ENCODE measurements at places on chromosomes 5 and 9.
A peak's percentile ranks its signal among the peaks of the same experiment; 100 is the strongest.

GRCh38 chr9:15499139-15499538, 11.6 kb downstream of the PSIP1 start:
- no peak for DNase-seq

- no peak for DNase-seq
These were observed 58.1 kb downstream of the CDO1 start for GRCh38 chr5:115758356-115758755.

GRCh38 chr9:71648453-71648852, 119.9 kb downstream of the CEMIP2 start:
- no peak for DNase-seq

DNA sequence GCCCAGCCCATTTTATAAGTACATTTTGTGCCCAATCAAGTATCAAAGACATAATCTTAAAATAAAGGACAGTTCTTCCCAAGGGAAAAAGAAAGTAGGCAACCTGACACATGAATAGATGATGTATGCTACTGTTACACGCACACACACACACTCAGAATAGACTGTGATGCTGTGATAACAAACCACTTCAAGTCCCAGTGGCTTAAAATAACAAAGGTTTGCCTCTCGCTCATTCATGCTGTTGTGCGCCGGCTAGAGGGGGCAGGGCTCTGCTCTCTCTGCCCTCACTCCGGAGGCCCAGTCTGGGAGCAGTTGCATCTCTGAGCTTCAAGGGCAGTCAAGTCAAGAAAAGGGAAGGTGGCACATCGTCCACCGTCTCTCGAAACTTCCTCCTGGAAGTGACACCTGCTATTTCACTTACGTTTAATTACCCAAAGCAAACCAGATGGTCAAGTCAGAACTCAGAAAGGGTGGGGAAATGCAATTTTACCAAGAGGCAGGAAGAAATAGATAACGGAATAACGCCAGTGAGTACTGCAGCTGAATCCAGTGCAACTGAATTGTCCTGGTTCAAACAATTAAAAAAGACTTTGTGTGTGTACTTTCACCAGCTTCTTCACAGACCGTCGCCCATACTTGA, 43.3 kb downstream of the ANKRD33B start:
- DNase-seq, result no peak

DNA sequence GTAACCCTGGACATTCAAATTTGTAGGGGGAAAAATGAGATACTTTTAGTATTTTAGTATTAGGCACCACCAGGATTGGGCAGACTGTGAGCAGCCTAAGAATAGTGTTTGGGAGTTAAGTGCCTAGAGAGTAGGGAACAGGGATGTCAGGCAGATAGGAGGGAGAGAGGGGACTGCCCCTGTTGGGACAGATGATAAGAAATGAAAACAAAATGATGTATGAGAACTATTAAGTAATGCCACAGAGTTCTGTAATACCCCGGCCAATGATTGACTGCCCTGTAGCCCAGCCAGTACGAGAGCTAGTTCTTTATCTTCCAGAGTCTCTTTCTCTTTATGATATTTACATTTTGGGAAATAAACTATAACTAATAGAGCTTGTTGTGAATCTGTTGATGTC, 24.4 kb downstream of the ARHGAP26 start:
- no peak for DNase-seq

- no peak for DNase-seq
These were observed 52.1 kb upstream of the TYRP1 start for GRCh38 chr9:12640866-12641636.

DNA sequence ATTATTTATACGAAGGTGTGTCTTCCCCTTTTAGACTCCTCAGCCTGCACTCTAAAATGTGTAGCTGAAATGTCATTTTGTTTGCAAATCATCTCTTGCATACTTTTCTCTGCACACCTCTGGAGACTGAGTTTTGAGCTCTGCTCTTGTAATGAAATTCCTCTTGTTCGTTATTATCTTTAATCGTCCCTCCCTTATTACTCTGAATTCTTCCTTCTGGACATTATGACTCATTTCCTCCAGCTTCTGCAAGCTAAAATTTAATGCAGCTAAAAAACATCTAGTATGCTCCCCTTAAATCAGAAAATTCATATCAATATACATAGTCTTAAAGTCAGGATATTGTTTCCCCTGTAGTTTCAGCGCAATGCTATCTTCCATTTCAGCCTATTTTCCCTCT, 13.5 kb downstream of the ISL1 start:
- no peak for DNase-seq

DNA sequence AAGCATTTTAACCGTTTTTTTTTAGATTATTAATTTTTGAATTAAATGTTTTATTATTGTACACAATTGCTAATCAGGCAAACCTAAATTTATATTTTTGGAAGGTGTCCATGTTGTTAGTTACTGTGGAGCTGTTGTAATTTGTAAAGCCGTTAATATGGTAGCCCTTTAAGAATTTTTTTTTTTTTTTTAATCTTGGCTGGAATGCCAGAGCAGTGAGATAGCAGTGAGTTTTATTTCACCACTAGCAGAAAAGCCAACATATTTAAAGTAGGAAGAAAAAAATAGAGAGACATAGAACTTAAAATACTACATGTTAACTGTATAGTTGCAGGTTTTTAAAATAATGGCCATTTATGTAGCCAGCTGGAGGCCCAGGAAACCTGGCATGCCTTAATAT, 35.3 kb upstream of the RNF20 start:
- DNase-seq, result no peak

- no peak for DNase-seq
These were observed 19.9 kb downstream of the MED10 start for GRCh38 chr5:6358434-6358820.

- no peak for DNase-seq
These were observed 148.2 kb downstream of the SMARCA2 start for GRCh38 chr9:2163231-2163885.

DNA sequence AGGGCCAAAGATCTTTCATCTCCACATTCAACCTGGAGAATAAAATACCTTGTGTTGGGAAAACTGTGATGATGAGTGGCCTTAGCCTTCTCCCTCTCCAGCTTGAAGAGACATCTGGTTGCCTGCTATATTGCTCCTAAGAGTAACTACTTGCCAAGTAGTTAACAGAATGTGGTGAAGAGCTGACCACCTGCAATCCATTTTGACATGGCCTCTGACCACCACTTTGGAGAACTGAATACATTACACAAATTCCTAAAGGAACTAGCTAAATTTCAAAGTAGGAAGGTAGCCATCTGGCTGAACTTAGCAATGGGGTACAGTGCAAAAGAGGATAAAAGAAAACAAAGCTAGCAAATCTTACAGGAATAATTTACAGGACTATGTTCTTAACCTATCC, 7.2 kb downstream of the TBCA start:
- DNase-seq, result no peak

GRCh38 chr5:40355846-40356245, 323.9 kb upstream of the PTGER4 start:
- no peak for DNase-seq

DNA sequence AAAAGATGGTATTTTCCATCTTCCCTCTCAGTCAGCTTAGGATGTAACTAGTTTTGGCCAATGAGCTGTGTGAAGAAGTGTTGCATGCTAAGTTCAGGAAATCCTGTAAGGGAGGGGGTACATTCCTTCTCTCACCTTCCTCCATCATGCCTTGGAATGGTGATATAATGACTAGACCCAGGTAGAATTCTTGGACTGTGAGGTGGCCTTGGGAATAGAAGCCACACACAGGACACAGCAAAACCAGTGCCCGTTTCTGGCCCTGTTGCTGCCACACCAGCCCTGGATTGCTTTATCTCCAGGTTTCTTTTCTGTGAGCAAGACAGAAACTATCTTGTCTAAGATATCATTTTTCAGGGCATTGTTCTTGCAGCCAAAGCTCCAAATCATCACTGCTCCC, 10.5 kb upstream of the ZNF354A start:
- DNase-seq, result no peak

GRCh38 chr9:129595903-129596540, 24.9 kb downstream of the C9orf50 start:
- DNase-seq, result no peak

GRCh38 chr5:96648593-96648992, 13.6 kb upstream of the CAST start:
- DNase-seq, result no peak

DNA sequence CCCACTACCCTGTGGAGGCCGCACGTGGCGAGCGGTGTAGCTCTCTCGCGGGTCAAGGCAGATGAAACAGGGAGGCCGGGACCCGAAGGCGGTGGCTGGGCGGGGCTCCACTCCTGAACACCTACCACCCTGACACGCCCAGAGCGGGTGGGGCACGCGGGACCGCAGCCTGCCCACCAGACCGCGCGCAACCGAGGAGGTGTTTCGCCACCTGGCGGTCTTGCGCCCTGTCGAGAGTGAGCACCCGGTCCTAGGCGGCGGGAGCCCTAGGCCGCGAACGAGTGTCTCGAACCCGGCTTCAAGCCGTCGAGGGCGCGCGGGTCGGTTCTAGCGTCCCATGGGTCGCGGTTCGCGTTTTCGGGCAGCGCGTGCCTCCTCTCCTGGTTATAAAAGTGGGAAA, 2.2 kb upstream of the EXOSC3 start:
- no peak for DNase-seq

DNA sequence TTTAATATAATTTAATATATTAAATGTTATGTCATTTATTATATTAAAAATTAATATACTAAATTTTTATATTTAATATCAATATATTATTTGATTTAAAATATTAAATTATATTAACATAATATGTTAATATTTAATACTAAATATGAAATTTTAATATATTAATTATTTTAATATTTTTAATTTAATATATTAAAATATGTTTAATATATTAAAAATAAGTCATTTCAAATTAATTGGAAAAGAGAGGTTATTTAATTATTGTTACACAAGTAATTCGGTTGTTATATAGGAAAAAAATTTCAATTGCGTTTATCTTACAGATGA, 114.2 kb downstream of the LIFR start:
- DNase-seq, result no peak

- no peak for DNase-seq
These were observed 39.7 kb upstream of the SLC25A51 start for GRCh38 chr9:37943345-37944265.

GRCh38 chr9:86445671-86446070, 91.5 kb upstream of the TUT7 start:
- DNase-seq, result no peak

GRCh38 chr9:137811283-137811870, 66.2 kb upstream of the CACNA1B start:
- DNase-seq, result no peak

DNA sequence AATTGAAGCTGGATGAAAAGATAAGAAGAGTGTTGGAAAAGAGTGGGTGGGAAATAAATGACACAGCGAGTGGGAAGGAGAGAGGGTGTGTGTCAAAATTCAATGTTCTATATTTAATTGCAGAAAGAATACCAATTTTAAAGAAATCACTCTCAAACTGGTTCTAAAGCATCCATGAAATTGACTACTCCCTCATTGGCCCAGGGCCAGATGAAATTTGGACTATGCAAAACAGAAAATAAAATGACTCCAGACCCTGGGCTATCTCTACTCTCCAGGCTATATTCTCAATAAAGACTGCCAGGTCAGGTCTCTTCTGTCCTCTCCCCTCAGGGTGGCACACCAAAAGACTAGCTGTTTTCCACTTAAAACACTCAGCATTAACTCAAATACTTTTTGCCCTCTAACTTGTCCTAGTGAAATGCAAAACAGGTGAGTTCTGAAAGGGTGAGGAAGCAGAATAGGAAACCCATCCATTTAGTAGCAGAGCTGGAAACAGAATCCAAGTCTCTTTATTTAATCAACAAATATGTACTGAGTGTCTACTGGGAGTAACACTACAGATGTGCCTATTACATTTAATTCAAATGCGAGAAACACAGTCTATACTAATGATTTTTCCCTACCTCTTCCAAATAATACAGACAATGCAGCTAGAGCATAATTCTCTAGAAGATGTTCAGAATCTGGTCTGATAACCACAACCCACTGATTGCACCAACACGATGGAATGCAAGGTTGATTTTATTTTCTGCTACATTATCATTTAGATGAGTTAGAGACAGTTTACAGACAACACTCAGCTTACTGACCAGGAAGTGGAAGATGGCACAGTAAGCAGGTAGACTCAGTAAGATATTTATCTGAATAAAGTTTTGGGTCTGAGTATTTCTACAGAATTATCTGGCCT, 42.1 kb downstream of the EFCAB9 start:
- DNase-seq, result no peak

GRCh38 chr9:4489919-4490704, at the start of gene SLC1A1:
TSS of gene SLC1A1 (plus strand) at chr9:4490468. CDS start at chr9:4490680, 212 bp downstream.
- peak; percentile 17 for DNase-seq

DNA sequence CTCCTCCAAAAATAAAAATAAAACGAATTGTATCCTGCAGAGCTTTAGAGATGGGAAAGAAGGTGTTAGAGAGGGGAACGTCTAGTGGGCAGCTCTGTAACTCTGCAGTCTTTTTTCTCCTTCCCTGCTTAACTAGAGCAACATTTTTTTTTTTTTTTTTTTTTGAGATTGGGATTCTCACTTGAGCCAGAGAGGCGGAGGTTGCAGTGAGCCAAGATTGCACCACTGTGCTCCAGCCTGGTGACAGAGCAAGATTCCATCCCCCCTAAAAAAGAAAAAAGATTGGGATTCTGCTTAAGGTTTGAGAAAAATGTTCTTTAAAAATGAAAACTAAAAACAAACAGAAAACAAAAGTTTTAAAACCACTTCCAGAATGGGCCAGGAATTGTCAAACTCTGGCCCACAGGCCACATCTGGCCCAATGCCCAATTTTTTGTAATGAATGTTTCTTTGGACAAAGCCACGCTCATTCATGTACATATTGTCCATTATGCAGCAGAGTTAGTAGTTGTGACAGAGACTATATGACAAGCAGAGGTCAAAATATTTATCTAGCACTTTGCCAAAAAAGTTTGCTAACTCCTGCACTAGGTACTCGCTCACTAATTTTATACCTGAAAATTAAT, 98.5 kb downstream of the ZCCHC7 start:
- DNase-seq, result no peak

DNA sequence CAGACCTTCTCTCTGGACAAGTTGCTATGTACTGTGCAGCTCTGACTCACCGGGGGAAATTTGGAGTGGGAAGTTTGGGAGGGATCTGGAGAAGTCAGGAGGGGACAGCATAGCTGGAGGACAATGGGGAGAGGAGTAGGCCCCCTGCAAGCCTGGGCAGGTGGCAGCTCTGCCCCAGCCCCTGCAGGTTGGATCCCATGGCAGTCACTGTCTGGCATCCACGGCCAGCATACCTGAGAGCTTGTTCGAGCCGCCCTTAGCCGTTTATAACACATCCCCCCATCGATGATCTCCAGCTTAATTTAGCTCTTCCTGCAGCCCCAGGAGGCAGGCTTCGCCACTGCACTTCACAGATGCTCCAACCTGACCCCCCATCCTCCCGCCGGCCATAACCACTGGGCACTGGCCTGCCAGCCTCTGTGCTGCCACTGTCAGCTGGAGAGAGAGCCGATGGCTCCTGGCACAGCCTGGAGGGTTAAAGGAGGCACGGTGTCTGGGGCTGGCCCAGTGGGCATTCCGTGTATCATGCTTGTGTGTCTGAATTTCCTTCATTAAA, 57.7 kb upstream of the RNU6ATAC start:
- DNase-seq, result no peak
